ENCODE measurements at places on chromosomes 7 and 10.

GRCh38 chr10:63738410-63738809, 217.2 kb downstream of the REEP3 start:
- no peak for DNase-seq

DNA sequence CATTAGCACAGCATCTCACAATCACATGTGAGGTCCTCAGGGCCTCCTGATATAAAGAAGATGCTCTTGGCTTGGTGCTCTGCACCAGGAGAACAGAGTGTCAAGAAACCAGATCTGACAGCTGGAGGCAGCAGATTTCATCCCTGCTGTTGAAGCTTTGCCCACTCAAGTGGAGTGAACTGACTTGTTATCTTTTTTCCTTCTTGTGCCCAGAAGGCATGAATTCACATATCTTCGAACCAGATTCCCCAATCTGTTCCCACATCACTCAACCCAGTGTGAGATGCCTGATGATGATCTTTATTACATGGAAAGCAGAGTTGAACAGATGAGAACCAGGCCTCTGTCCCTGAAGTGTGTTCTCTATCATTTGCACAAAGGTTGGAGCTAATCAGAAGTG, 521.0 kb downstream of the SORCS1 start:
- DNase-seq: no peak

DNA sequence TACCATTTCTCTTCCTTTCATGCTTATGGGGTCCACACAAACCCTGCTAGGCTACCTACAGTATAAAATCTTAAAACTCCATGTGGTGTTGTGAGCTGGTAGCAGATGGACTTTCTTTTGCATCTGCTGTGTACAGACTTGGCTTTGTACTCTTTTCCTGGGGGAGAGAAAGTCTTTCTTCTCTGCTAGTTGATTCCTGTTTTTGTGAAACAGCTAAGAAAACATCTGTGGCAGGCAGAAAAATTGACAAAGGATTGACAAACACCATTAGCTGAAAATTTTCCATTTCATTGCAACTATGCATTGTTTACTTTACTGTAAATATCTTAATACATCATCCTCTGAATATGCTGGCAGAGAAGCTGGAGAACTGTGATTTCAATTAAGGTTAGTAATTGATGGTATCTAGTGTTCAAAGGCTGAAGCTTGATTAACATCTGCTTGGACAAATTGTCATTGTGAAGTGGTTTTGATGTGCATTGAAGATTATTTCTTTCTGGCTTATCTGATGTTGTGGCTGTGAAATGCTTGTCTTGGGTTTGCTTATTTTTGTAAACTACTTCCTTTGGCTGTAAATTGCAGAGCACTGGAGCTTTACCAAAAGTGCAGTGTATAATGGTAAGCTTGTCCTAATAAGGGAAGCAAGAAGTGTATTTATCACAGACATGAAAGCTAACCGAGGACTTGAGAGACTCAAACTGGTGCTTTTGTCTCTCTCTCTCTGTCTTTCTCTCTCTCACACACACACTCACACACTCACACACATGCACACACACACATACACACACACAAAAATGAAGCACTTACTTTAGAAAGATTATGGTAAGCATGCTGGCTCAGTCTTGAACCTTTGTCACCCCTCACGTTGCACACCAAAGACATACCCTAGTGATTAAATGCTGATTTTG, at the start of gene FOXP2:
Gene FOXP2 (plus strand): TSS at position 660 of the 908 bp plus-strand sequence. CDS start 11,697 bp downstream, outside the sequence.
- no peak for DNase-seq

GRCh38 chr7:148773334-148773733, 74.6 kb downstream of the CUL1 start:
- DNase-seq: peak; percentile 21

DNA sequence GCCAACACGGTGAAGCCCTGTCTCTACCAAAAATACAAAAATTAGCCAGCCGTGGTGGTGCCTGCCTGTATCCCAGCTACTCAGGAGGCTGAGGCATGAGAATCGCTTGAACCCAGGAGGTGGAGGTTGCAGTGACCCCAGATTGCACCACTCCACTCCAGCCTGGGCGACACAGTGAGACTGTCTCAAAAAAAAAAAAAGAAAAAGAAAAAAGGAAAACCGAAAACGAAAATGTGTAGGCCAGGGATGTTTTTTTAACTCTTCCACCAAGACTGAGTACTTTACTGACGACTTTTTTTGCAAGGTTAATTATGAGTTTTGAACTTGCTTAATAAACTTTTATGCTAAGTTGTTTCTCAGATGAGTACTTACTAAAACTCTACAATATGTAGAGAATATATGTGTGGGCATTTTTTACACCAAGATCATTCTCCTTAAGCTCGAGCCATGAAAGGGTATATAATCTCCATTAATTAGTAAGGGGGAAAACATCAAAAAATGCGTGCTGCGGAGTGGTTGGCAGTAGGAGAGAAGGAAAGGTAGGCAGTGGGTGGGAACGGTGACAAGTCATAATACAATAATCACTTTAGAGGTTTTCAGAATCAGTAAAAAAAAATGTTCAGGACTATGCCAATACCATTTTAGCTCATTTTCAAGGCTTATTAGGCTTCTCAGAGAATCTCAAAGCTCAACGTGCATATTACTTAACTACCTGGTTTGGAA, 8.6 kb upstream of the ADRB1 start:
- DNase-seq: no peak

DNA sequence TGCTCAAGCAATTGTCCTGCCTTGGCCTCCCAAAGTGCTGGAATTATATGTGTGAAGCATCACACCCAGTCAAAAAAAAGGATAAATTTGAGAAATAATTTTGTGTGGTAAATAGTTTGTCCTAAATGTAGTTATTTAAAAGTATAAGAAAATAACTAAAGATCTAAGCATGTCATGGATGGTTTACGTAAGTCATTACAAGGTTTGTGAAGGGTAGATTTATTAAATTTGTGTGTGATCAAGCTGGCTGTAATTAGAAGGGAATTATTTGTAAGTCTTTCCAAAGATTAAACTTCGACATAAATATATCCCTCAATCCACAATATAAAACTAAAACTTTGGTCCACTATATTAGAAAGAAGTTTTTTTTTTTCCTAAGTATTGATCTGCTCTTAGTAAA, 28.6 kb downstream of the ORC5 start:
- DNase-seq: no peak

- no peak for DNase-seq
These were observed 4.9 kb downstream of the KMT2C start for GRCh38 chr7:152430854-152431253.

All from activated CD4-positive, alpha-beta T cell treated with anti-CD3 and anti-CD28 coated beads for 4 hours (primary cell).